ENCODE measurements at places on chromosomes 13 and 19. TPM values are rescaled to one million over a fixed set of nuclear protein-coding genes. Genes with fewer than 3 reads are reported as not detected.

DNA sequence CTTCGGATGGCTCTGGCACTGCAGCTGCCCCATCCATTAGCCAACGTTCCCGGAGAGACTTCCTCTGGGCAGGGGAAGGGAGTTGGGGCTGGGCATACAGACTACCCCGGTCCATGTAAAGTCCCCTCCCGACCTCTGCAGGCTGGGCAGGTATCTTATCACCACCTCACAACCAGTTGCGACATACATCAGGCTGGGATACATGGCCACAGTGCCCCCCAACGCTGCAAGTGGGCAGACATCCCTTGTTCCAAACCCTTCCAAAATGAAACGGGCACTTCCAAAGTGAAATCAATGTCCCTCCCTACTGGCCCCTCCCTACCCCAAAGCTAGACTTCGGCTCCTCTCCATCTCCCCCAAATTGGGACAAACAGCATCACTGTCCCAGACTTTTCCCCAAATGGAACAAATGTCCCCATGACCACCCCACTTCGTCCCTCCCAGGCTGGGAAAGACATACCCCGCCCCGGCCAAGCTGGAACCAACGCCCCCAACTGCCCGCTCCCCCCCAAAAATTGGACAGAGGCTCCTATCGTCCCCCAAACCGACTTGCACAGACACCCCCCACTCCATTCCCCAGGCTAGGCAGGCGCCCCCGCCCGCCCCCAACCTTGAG is 5.0 kb downstream of the PALM3 start:
- DNase-seq, result no peak

- DNase-seq, result peak; percentile 54
Observed at GRCh38 chr19:43901395-43902390, 33.4 kb downstream of the ZNF45 start.

DNA sequence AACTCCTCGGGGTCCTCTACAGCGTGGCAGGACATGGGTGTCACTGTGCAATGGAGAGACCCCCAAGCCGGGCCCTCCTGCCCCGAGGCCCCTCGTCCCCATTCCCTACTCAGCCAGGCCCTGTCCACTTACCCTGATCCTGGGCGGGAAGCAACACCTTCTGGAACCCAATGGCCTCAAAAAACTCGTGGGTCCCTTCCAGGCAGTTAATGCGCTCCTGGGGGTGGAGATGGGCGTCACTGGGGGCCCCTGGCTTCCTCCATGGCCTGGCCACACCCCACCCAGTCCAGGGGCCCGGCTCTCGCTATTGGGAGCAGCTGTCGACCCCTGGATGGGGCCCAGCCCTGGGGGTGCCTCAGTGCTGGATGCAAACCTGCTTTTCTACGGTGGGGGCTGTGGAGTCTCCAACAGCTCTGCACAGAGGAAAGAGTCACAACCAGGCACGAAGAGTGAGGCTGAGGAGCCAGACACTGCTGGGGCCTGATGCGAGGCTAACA is 10.8 kb downstream of the UBXN6 start:
- DNase-seq, result no peak

PSG2 gene
- total RNA-seq, result not detected

MVB12A gene
- 40.8 TPM for total RNA-seq

SNAPC2 gene
- total RNA-seq, result 21.3 TPM

- no peak for DNase-seq
Observed at GRCh38 chr13:76792731-76793347, 93.4 kb downstream of the KCTD12 start.

DNA sequence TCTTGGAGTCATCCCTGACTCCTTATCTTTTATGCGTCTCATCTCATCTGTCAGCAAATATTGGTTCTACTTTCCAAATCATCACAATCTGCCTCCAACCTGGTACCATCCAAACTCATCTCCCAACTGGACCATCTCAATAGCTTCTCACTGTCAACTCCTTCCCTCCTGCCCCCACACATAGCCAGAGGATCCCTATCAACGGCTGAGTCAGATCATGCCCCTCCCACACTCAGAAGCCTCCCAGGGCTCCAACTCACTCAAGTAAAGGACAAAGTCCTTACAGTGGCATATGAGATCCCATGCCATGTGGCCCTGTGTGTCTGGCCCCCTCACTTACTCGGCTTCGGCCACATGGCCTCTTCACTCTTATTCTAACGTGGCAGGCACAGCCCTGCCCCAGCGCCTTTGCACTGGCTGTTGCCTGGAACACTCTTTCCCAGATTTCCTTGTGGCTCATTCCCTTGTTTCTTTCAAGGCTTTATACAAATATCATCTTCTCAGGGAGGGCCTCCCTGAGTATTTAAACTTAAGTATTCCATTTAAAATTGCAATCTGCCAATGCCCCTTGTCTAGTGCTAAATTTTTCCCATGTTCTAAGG is 4.3 kb downstream of the SPRED3 start:
- DNase-seq, result no peak

GRCh38 chr13:40064154-40065097 is 409.0 kb downstream of the COG6 start:
- DNase-seq, result no peak

- DNase-seq, result no peak
Observed at GRCh38 chr19:50723735-50724521, 764 bp downstream of the CLEC11A start.

GRCh38 chr13:24272452-24273161 is 36.8 kb upstream of the C1QTNF9 start:
- DNase-seq, result no peak

DNA sequence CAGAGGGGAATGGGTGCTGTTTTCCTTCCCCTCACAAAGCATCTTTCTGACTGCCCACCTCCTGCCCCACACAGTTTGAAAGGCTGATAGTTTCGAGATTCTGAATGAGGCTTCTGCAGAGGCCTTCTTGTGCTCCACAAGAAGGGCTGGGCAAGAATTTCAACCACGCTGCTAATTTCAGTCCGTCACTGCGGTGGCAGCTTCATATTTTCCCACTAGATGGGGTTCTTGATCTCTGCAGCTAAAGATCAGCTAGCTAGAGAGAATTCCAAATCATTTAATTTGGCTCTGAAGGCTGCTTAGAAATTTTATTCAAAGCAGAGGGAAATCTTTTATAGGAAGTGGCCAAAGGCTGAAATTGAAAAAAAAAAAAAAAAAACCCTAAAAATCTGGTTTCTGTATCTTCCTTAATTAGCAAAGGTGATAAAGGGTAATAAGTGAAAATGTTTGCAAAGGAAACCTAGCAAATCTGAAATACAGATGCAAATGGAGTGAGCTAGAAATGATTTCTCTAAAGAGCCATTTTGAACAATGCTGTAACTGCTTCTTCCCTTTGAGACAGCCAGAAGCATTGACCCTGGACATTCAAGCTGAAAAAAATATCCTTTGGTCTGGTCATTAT is 38.0 kb upstream of the C13orf42 start:
- DNase-seq, result no peak

KLK8 gene
- not detected for total RNA-seq

GRCh38 chr19:806815-807421 is 9.7 kb downstream of the PTBP1 start:
- no peak for DNase-seq

GRCh38 chr13:114185182-114185971 is 6.3 kb downstream of the CFAP97D2 start:
- DNase-seq, result no peak

GRCh38 chr19:49570138-49570856 is 10.1 kb downstream of the NOSIP start:
- DNase-seq, result peak; percentile 69

SPACA4 gene
- not detected for total RNA-seq

GRCh38 chr19:4844348-4845179 is 13.1 kb upstream of the TICAM1 start:
- no peak for DNase-seq

PVR gene
- 20.6 TPM for total RNA-seq

- DNase-seq, result peak; percentile 72
Observed at GRCh38 chr13:108915634-108916512, 286.5 kb downstream of the MYO16 start.

- DNase-seq, result no peak
Observed at GRCh38 chr19:12940897-12941296, 2.5 kb downstream of the CALR start.

GRCh38 chr13:101423872-101424271 is 7.6 kb upstream of the NALCN start:
- DNase-seq, result no peak

DHX34 gene
- total RNA-seq, result 33.9 TPM

- DNase-seq, result no peak
Observed at GRCh38 chr13:34868733-34869132, 73.3 kb upstream of the NBEA start.

GRCh38 chr19:39745643-39746042 is 7.8 kb upstream of the CLC start:
- DNase-seq, result no peak

DNA sequence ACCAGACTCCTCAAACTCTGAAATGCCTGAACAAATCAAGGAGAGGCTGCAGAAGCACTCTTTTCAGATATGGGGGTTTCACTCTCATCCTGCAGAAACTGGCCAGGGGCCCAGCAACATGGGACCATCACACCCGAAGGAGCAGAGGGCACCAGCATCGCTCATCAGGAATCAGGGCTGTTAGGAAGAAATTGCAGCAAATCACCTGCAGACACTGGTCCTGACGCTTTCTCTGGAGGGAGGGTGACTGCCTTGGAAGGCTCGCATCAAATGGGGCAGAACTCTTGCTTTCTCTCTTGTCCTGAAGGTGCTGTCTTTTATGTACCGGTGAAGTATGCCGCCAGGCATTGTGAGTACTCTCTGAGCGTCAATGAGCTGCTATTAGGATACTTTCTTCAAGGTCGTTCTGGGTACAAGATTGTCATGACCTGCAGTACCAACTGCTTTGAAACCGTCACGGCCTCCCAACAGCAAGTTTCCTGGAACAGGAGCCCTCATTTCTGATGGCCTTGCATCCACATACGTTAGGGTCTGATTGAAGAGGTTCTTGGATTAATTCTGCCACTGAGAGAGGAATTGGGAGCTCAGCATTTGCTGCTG is 155.7 kb upstream of the SOX1 start:
- no peak for DNase-seq

GRCh38 chr13:110953833-110954532 is 39.1 kb upstream of the ANKRD10 start:
- no peak for DNase-seq

CADM4 gene
- total RNA-seq, result 0.39 TPM

GRCh38 chr13:101623470-101624209 is 171.2 kb downstream of the ITGBL1 start:
- DNase-seq, result no peak

DNA sequence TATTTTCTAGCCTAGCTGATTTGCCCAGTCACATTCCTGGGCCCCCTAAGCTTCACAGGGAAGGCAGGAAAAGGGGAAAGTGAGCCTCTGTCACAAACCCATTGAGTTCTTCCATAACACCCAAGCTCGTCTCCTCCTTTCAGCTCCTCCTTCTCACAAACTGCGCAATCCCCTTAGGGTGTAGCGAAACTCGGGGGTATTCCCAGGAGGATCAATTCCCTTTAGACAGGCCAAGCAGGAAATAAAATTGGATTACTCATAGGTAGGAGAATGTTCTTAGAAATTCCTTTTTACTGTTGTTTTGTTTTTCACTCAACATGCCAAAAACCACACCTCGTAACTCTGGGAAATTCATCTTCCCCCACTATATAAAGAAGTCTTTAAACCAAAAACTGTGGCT is 139.3 kb downstream of the IRS2 start:
- no peak for DNase-seq

DNA sequence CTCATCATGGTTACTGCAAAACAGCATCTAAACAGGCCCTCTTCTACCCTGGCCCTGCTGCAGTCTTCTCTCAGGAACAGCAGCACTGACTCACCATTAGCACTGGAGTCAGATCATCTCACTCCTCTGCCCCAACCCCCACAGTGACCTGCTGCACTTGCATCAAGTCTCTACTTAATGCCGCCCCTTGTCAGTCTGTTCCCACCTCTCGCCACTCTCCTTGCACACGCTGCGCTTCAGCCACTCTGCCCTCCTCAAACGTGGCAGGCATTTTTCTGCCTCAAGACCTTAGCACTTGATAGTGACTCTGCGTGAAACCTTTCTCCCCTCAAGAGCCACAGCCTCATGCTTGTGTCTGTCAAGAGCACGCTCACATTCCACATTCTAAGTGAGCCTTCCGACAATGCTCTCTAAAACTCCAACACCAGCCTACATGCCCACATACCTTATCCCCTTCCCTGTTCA is 22.1 kb downstream of the MIPEP start:
- DNase-seq, result no peak

- DNase-seq, result no peak
Observed at GRCh38 chr13:67619351-67619994, 389.3 kb upstream of the PCDH9 start.

- no peak for DNase-seq
Observed at GRCh38 chr13:41762796-41763195, 198.1 kb downstream of the VWA8 start.

DNA sequence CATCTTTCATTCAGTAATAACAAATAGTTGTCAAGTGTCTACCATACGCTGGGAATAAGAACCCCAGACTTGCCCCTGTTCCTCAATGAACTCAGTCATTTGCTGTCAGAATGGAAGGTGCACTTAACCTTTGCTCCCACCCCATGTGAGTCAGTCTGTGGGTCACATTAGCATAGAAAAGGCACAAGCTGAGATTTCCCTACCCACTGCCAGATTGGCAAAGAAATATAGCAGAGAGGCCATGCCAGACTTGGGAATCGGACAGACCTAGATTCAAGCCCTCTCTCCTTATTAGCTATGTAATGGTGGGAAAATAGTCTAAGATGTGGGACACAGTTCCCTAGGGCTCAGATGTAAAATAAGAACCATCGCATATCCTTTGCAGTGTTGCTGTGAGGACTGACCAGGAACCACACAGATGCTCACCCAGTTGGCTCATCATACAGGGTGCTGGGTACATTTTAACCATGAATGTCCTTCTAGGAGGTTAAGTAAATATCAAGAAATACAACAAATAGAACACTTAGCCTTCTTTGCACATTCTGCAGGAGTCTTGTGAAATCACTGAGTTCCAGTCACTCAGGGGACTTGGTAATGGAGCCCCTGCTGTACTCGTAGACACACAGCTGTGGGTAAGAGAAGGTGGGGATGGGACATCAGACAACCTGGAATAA is 218.2 kb downstream of the FGF14 start:
- DNase-seq, result no peak

- DNase-seq, result no peak
Observed at GRCh38 chr13:105597573-105597972, 937.9 kb downstream of the EFNB2 start.

DNA sequence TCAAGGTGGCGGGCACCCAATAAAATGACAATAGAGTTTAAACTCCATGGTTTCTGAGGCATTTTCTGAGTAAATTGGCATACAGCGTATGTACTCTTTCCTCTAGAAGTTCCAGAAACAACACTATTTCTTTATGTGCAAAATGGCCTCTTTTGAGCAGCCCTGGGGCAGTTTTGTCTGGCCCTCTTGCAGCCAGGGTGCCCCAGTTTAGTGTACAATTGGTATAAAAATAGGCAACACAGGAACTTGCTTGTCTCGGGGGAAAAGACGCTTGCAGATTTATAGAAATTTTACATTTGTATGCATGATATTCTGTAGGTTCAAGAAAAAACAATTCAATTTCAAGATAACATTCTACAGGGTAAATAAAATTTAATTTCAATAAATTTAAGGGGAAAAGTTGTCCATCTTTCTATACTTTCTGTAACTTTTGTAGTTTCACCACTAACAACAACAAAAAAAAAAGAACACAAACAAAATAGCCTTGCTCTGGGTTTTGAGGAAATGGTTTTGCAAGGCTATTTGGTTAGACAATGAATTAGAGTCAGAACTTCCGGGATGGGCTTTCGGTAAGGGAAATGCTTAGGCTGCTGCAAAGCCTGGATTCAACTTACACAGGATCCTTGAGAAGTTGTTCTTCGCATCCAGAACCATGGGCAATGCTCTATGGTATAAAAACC is 45.3 kb downstream of the LRCH1 start:
- no peak for DNase-seq
